ENCODE measurements at places on chromosomes 3 and 15.

GRCh38 chr3:159123877-159124276 is 322.0 kb downstream of the MFSD1 start:
- no peak for DNase-seq

DNA sequence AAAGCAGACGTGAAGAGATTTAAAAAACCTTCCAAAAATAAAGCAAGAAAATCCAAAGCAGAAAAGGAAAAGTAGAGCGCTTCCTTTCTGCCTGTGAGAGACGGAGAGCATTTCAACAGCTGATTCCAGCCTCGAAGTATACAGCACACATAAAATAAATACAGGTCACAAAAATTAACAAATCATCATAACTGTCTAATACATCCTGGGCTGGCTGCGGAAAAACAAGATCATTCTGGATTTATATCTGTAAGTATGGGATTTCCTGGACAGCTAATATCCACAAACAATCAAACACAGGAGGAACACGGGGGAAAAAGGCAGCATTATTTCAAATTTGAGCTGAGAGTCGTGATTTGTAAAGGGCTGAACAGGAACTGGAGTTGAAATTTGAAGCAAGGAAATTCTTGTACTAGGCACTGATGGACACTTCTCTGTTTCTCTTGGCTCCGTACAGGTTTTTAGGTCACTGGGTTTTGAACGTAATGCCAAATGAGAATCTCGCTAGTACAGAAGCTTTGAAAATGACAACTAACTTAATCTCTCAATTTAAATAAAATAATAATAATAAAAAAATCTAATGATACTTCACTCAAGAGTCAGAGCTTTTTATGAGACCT is 577.7 kb downstream of the FOXP1 start:
- no peak for DNase-seq

DNA sequence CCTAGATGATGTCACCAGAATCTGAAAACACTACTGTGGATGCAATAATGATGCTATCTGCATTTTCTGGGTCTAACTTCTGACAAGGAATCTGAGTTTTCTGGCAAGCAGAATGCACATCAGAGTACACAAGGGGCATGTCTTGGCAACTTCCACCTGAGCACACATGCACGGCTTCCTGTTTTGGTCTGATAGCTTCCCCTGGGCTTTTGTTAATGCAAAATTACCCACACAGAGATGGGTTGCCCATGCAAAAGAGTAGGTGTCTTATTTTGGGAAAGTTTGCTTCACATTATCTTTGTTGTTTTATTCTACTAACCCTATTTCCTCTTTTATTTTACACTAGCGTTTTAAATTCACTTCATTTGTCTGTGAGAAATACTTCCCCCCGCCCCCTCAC is 74.2 kb upstream of the SATB1 start:
- no peak for DNase-seq

DNA sequence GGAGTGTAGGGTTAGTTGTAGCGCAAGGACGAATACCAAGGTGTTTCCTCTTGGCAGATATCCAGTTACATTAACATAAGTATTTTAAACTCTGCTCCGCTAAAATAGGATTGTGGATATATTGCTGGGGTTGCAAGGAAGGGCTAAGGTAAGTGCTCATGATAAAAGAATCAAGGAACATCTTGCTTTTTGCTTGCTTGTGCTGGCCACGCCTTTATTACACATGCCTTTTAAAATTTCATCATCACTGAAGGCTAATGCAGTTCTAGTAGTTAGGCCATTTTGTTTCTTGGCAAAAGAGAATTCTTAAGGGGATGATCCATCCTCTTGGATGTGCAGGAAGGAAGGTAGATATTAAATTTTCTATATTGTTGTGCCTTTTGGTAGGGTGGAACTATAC is 415.6 kb upstream of the TPM1 start:
- DNase-seq: no peak

DNA sequence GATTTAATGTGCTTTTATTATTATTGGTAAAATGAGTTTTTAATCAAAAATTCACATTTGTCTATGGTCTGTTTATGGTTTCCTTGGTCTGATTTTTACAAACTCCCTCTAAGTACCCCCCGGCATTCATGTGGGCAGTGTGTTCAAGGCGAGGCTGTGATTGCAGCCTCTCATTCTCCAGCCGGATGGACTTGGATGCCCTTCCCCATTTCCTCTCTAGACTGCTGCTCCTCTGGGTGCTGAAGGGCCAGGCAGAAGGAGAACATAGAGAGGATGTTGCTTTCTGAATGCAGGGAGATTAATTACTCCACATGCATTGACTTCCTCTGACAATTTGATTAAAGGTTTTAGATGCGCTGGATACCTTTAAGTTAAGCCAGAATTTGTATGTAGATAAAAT is 3.9 kb upstream of the TMC3 start:
- no peak for DNase-seq

GRCh38 chr3:196288141-196288460 is 575 bp upstream of the PCYT1A start:
- DNase-seq: no peak

- DNase-seq: no peak
Observed at GRCh38 chr3:195139876-195140240, 131.1 kb downstream of the XXYLT1 start.

Data from nucleus accumbens (tissue), 56 donors.